ENCODE measurements at places on chromosomes 3 and 15.

DNA sequence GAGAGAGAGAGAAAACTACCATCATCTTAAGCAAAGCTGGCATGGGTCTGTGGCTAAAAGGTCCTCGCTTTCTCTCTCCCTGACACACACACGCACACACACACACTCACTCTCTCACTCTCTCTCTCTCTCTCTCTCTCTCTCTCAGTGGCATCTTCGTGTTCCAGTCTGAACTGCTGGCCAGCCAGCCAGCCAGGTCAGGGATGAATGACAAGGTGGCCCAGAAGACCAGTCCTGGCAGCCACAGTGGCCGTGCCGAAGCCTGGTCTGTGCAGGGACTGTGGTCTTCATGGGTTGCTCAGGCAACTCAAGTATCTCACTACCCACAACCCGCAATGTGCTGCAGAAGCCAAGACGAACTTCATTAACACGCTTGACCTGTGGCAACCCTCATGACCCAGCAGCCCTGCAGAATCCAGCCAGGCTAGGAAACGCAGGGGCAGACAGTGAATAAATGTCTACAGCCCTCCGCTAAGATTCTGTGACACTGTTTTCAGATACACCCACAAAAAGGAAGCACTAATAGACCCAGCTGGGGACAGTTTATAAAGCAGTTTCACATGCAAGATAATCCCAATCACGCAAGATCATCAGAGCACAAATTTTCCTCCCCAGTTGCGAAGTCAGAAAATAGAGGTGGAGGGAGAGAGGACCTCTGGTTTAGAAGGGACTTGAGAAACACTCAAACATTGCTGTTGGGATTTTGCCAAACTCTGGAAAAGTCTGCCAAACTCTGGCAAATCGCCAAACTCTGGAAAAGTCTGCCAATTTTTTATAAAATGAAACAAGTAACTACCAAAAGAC lies 66.4 kb downstream of the XXYLT1 start:
- no peak for DNase-seq

DNA sequence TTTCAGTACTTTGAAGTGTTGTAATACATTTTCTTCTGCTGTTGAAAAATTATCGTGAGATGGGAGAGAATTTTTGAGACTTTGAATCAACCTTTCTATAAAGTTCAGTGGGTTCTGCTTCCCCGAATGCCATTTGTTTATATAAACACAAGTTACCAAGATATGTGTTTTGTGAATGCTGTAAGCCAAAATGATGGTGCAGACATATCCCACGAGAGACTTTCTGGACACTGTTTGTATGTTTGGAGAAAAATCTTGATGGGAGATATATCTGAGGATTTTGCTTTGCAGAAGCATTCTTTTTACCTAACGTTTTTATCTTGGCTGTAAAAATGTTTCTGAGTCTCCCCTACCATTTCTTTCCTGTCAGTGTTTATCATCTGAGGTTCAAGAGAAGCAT lies 526.6 kb upstream of the ZNF717 start:
- DNase-seq = no peak

- no peak for DNase-seq
Observed at GRCh38 chr3:171269542-171269941, 190.7 kb downstream of the TNIK start.

- no peak for DNase-seq
Observed at GRCh38 chr3:124353691-124354090, 361.8 kb upstream of the ROPN1 start.

DNA sequence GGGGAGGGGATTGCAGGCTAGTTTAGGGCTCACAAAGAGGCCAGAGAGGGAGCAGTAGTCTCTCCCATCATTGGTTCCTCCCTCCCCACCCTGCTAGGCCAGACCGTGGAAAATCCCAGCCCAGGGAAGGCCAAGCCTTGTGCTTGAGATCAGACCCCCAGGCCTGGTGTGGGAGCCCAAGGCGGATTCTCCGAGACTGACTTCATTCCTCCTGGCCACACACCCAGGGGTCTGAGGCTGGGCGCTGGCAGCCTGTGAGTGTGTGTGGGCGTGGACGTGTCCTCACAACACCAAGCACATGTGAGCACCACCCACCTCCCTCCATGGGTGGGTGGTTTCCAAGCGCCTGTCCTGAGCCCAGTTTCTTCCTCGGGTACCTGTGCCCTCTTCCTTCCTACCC lies 4.1 kb downstream of the LOXL1 start:
- DNase-seq = no peak

DNA sequence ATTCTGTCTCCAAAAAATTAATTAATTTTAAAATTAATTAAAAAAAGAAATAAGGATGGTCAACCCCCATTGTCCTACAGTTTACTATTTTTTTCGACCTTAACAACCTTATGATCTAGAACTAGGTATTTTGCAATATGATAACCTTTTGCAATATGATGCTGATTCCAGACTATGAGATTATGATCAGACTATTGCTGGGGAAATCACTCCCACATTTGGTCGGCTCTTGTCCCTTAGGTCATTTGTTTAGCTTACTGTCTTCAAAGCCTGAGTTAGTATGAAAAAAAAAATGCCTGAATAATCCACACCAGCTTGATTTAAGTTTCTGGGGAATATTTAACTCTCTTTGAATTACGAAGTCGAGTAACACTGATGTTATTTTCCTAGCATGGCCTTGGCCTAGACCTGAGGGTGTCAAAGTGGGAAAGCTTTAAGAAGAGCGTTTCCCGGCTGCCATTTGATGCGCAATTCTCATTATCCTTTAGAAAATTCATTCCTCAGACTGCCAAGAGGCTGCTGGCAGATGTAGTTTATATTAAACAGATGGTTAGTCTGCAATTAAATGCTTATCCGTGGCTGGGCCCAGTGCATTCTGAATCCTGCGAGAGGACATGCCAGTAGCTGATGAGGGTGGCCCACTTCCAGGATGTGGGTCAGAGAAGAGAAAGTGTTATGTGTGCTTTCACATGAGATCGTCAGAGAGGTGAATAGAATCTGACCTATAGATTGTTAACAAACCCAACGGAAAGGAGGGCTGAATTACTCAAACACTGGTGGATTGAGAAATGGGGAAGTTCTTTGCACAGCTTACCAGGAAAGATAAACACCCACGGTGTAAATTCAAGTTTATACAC lies 496.0 kb upstream of the THBS1 start:
- no peak for DNase-seq

DNA sequence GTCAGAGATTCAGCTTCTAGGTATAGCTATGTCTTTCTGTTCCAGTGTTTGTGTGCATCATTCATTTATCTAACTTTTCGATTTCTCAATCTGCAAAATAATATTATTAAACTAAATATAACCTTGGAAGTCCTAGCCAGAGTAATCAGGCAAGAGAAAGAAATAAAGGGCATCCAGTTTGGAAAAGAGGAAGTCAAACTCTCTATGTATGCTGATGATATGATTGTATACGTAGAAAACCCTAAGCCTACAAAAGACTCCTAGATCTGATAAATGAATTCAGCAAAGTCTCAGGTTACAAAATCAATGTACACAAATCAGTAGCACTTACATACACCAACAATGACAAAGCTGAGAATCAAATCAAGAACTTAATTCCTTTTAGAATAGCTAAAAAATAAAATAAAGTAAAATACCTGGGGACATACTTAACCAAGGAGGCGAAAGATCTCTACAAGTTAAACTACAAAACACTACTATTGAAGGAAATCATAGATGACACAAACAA lies 718.2 kb downstream of the NTRK3 start:
- no peak for DNase-seq

DNA sequence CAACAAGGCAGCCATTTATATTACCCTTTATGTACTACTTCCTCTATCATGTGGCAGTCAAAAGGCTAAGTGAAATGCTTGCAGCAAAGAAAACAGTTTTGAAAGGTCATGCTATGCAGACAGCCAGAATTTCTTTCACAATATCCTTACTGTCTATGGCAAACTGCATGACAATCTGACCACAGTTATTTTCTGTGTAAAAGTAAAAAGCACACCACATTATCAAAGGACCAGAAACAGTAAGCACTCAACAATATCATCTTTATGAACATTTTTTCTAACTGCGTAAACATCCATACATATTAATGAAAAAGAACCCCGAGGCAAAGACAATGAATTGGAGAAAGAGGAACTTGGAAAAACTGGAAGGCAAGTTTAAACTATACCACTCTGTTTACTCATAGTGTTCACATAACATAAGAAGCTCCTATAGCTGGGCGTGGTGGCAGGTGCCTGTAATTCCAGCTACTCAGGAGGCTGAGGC lies 47.9 kb downstream of the PIK3CB start:
- peak; percentile 12 for DNase-seq

DNA sequence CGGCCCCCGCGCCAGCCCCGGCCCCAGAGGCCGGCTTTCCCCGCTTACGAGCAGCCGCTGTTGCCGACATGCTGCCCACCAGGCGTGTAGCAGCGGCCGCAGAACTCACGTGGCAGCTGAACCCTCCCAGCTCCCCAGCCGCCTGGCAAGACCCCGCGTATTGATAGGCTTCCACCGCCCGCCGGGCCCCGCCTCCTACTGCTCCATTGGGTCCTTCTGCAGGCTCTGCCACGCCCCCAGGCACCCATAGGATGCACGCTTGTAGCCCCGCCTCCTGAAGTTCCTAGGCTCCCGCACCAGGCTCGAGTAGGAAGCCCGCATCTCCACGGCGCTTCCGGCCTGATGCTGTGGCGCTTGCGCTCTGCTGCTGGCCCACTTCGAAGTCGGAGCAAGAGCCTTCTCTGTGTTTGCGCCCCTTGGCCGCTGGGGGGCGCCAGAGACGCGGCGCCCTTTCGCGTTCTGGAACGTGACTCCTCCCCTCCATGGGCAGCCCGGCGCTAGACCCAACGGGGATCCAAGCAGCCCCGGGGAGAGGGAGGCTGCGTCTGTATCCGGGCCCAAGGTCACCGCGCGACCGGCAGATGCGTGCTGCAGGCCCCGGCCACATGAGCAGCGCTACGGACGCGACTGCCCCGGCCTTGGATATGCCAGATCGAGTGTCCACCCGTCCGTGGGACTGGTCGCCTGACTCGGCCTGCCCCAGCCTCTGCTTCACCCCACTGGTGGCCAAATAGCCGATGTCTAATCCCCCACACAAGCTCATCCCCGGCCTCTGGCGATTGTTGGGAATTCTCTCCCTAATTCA lies at the start of the genes PARP3 and RRP9:
PARP3 (plus strand) TSS at position 566 of the 805 bp plus-strand sequence. CDS start 993 bp downstream, outside the sequence.
RRP9 (minus strand) TSS at position 107 of the 805 bp plus-strand sequence; CDS start at position 70, 37 bp downstream.
- peak; percentile 100 for DNase-seq

GRCh38 chr3:20648921-20649381 lies 462.9 kb upstream of the SGO1 start:
- no peak for DNase-seq

DNA sequence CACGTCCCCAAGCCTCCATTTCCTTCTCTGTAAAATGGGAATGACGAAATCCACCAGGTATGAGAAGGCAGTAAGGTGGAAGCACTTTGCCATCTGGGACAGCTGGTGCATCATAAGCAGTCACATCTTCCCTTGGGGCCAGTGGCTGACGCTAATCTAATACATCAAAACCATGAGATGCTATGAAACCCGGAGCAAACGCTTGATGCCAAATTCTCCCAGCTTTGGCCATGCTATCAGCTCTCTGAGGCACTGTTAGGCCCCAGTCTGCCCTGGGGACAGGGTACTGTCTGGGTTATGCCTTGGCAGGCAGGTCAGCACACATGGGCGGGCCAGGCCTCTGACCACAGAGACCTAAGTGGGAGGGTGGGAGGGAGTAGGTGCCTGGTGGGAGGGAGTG lies 66.1 kb downstream of the ADAMTS17 start:
- no peak for DNase-seq

DNA sequence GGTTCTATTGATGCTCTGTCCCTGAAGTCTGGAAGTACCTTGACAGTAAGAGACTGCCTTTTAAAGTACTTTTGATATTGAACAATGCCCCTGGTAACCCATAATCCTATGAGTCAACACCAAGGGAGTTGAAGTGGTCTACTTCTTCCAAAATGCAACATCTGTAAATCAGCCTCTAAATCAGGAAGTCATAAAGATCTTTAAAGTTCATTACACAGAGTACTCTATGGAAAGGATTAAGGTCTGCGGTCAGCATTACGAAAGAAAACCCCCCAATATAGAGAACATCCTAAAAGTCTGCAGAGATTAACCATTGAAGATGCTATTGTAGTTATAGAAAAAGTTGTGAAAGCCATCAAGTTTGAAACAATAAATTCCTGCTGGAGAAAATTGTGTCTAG lies 52.7 kb upstream of the CMC1 start:
- DNase-seq = no peak

DNA sequence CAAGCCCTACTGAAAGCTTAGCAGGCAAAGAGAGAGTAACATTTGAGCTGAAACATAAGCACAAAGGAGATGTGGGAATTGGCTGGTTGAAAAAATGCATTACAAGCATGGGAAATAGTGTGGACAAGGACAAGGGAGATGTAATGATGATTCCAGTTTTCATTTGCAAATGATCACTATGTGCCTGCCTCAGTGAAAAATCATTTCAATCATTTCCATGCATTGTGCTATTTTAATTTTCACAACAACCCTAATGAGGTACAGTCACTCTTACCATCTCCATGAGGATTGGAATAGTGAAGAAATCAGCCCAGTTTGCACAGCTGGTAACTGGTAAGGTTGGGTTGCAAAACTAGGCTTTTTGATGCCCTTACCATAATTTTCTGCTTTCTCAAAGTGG lies 123.2 kb downstream of the ARNT2 start:
- DNase-seq = no peak

DNA sequence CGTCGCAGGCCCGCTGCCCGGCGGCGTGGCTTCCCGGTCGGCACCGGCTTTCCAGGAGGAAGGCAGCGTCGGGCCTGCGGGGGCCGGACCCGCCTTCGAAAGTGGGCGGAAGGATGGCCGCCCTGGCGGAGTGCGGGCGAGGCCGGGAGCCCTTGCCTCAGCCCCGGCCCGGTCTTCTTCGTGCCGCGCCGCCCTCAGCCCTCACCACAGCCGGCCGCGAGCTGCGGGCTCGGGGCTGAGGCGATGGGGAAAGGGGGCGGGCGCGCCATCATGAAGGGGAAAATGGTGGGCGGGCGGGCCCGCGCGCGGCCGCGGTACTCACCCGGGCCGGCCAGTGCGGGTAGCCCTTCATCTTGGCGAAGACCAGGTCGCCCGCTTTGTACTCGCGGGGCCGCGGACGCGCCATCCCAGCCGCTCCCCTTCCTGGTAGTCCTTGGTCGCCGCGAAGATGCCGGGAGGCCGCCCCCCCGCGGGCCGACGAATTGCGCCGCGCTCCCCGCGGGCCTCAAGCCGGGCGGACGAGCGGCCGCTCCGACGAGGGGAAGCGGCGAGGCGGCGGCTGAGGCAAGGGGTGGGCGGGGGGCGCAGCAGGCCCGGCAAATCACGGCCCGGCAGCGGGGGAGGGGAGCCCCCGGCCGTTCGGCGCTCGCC lies 489 bp downstream of the HDGFL3 start:
- DNase-seq = no peak

DNA sequence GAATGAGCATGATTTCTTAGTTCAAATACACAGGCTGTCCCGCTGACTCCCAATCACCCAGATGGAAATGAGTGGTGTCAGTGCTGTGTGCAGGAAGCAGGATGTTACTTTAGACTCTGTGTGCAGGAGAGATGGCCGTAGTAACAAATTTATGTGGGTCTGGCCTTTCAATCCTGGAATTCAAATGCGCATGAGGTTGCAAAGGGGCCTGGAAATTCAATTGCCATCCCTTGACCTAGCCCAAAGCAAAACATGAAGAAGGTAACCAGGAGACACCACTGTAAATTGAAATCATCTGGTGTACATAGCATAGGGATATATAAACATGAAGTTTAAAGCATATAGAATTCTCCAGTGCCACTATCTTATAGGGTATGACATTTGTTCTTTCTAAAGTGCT lies 33.2 kb downstream of the GREM1 start:
- no peak for DNase-seq

GRCh38 chr3:65485826-65486469 lies 552.8 kb downstream of the MAGI1 start:
- DNase-seq = peak; percentile 46
